ENCODE measurements at places on chromosomes 1 and 21.
A peak's percentile ranks its signal among the peaks of the same experiment; 100 is the strongest.

DNA sequence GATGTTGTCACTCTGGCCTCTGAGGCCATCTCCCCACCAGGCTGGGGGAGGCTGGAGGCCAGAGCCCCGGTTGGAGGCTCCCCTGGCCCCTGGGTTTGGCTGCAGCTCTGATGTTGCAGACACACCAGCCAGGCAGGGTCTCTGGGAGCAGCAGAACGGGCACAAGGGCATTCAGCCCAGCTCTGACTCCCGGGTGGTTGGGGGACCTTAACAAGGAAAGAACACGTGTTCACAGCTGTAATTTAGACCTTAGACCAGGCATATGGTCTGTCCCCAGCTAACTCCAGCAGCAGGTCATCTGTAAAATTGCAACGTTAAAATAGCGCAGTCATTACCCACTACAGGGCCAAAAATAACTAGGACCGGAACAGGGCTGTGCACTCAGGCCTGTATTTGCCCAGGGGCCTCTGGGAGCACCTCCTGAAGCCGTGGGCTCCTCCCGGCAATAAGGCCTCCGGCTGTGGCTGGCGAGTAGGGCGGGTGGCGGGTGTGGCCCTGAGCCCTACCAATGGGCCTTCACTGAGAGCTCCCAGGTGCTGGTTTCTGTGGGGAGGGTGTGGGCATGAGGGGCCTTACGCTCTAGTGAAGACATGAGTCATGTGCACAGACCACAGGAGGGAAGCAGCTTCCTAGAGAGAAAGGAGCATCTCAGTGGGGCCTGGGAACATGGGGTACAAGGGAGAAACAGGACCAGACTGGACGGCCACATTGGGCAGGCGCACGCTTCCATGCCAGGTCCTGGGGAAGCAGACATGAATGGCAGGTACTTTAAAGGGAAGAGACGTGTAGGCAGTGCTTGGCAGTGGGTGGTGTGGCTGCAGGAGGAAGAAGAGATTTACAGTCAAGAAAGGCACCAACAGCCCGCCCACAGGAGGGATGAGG is 6.1 kb downstream of the LDLRAP1 start:
- DNase-seq = peak; percentile 90

GRCh38 chr1:94947437-94947836 is 20.5 kb upstream of the CNN3 start:
- no peak for DNase-seq

DNA sequence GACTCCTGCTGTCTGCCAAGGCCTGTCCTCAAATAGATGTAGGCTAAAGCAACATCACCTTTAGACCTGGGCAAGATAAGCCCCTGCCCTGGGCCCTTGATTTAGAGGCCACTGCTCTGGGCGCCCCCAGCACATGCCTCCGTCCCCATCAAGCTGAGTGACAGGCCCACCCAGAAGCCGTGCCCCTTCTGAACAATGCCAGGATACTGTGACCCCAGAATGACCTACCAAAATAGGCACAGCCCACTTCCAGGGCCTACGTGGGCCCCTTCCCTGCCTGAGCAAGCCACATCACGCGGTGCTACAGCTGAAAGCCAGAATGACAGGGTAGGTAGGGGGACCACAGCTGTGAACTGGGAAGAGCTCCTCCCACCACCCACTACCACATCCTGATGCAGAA is 24.7 kb upstream of the BECN2 start:
- DNase-seq = no peak

DNA sequence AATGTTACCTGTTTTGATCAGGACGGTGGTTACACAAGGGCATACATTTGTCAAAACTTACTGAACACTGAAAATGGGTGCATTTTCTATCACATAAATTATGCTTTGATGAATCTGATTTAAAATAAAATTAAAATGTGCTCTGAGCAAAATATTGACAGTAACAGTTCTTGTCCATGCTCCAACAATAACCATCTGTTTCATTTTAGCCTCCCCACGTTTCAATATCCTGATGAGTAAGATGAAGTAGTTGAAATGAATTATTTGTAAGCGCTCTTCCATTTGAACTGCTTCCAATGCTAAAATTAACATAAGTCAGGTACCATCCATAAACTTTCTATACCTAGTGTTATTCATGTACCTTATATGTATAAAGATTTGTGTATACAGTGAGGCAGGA is 365.4 kb downstream of the LTN1 start:
- no peak for DNase-seq

DNA sequence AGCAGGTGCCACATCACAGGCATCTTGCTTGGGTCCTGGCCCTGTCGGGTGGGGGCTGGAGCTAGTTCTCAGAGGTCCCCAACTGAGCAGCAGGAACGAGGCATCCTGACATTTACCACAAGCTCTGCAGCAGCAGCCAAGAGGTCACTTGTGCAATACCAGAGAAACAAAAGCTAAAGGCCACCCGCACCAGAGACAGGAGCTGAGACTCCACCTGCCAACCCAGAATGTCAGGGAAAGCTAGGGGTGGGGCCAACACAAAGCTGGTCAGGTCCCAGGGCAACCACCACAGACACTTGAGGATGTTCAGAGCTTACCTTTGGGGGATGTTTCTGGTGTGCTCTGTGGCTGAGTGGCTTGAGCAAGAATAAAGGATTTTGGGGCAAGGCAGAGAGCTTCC is 13.6 kb upstream of the SYT6 start:
- no peak for DNase-seq

DNA sequence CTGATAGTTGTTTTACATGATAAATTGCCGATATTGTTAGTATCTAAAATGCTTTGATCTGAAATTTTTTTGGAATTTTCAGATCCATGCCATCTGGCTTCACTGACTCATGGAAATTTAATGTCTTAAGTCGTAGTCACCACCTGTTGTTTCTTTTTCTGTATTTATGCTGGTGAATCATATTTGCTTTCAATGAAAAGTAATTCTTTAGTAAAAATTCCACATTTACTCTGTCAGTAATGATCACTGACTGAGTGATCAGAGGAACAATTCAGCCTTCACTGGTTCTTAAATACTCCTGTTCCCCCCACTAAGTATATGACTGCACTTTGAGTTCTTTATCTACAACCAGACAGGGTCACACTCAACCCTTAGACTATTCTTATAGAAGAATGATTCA is 185.6 kb upstream of the NRIP1 start:
- DNase-seq = no peak

DNA sequence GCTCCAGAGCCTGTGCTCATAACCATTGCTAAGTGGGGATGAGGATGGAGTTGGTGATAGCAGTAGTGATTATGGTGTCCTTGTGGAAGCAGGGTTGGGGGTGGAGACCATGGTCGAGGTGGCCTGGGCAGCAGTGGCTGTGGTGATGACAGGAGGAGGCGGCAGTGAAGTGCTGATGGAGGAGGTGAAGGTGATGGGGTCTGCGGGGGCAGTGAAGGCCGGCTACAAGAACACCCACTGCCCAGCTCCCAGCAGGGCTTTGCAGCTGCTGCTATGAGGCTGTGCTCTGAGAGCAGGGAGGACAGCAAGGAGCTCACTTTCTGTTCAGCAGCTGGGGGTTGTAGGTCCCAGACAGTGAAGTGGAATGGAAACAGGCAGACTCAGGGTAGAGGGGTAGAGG is 15.6 kb upstream of the DMBX1 start:
- DNase-seq = no peak

DNA sequence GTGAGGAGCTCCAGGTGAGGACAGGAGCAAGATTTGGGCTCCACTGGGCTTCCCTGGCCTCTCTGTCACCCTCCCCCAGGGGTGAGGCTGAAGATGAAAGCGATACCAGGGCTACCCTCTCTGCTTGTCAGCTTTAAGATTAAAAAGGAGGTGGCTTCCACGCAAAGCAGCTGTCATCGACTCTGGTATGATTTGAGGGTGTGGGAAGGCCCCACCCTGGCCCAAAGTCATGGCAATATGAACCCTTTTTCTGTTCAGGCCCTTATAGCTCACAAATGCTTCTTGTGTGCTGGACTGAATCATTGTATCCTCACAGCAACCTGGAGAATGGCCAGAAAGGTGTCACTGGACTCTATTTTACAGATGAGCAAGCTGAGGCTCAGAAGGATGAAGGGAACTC is 41.6 kb downstream of the NUAK2 start:
- DNase-seq = no peak

DNA sequence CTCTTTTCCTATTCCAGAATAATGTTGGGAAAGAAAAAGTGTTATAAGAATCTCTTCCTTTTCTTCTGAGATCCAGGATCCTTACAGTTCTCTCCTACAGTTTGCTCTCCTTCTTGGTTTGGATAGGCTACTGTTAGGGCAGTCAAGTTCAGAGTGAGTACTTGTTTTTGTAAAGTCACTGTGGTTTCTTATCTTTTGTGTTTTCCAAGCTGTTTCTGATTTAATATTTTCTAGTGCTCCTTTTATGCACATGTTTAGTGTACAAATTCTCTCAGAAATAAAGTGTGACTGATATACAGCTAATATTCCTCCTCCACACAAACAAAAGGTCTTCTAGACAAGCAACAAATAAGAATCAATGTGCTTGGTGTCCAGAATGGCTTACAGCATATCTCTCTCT is 107.7 kb downstream of the BACH1 start:
- no peak for DNase-seq

DNA sequence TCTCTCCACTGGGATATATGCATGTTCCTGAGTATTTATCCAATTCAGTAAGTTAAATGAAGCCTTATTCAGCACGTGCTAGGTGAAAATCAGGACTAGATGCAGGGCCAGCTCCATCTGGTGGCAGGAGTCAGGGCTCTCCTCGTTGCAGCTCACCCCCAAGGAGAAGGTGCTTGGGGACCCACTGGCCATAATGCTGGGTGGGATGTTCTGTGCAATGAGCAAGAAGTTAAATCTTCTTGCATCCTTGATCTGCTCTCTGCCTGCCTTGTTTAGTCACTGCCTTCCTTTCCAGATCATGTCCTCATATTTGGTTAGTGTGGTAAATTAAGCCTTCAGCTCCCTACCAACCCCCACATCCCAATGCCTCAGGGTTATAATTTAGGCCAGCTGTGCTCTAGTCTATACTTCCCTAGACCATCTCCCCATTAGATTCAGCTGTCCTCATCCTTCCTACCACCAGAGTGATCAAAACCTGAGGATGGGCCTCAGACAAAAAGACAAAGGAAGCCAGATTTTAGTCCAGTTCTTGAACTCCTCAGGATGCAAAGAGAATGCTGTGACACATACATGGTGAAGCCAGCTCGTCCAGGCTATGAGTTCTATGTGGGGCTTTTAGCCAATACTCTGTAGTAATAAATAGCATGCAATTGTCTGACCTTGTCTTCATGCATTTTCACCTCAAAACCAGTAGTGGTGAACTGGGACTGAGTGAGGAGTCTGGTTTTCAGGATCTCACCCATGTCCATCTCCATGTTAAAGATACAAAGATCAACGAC is 55.9 kb downstream of the SEC16B start:
- no peak for DNase-seq

DNA sequence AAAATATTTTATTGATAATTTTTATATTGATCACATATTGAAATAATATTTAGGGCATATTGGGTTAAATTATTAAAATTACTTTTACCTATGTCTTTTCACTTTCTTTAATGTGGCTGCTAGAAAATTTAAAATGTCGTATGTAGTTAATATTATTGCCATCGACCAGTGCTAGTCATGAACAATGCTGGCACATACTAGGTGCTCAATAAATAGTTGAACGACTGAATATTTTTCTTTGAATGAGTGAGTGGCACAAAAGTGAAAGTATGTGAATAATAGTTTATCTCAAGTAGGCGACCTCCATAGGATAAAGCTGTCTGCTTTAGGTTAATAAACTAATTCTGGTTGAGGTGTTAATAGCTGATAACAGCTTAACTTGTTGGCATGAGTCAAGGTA is 150.8 kb upstream of the FGGY start:
- DNase-seq = no peak

GRCh38 chr1:235878082-235878811 is 11.5 kb upstream of the LYST start:
- no peak for DNase-seq

DNA sequence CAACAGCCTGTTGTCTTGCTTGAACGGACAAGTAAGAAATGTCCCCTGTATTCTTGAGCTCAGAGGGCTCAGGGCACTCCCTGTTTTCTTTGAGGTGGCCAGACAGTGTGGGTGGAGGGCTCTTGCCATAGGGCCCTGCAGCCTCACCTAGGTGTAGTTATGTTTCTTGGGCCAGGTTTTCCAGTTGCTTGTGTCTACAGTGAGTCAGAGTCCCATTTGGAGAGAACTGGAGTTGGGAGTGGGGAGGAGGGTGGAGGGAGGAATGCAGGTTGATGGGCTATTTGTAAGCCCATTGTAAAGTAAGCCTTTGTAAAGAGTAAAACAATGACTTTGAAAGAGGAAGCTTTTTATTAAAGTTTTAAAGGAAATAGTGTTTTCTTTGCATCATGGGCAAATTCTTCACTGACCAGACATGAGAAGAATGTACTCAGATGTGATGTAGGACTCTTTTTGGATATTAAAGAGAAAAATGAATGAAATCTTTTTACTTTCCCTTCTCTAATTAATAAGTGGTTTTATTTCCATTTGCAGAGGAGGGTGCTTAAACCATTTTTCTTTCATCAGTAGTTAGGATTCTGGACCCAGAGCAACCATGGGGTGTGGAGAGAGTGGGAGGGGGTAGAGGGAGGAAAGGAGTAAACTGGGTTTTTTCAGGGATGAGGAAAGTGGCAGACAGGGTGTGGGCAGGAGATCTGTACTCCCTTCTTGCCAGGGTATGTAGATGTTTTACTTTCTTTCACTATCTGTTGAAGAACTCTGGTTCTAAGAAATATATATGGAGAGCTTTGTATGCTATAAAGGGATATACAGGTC is 45.1 kb upstream of the MACF1 start:
- DNase-seq = no peak

DNA sequence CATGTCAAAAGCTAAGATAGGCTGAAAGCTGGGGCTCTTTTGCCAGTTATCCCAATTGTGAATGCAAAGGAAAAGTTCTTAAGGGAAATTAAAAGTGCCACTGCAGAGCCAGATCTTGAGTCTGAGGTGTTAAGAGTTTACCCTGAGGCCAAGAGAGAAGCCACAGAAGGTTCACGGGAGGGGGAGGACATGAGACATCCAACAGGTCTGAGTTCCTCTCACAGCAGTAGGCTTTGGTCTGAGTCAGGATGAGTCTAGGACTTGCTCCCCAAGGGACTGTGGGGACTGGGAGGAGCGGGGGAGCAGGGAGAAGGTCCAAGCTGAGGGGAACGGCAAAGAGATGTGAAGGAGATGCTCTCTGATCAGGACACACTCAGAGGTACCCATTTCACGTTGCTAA is 411.2 kb upstream of the CAMK1G start:
- DNase-seq = no peak

DNA sequence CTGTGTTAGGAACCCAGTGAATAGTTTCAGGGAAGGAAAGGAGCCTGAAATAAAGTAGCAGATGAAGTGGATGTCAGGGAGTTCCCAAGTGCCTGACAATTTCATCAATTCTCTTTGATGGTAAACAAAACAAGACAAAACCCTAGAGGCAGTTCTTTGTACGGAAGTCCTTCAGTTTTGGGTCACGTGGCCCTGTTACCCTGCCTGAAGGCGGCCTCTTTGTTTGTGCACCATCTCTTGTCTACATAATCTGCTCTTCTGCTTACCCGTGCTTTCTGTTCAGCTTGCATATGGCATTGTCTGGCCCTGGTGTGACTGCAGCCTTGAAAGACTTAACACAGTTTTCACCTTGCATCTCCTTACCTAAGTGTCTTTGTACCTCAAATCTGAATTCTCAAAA is 166.7 kb upstream of the DUSP10 start:
- no peak for DNase-seq

Data from GM12864 (cell line).